Stimulated activated CD8-positive, alpha-beta memory T cell treated with anti-CD3 and anti-CD28 coated beads, Interleukin-15, amount 100 ng/mL, for 24 hours (primary cell): ENCODE measurements at places on chromosomes 12 and 14.

DNA sequence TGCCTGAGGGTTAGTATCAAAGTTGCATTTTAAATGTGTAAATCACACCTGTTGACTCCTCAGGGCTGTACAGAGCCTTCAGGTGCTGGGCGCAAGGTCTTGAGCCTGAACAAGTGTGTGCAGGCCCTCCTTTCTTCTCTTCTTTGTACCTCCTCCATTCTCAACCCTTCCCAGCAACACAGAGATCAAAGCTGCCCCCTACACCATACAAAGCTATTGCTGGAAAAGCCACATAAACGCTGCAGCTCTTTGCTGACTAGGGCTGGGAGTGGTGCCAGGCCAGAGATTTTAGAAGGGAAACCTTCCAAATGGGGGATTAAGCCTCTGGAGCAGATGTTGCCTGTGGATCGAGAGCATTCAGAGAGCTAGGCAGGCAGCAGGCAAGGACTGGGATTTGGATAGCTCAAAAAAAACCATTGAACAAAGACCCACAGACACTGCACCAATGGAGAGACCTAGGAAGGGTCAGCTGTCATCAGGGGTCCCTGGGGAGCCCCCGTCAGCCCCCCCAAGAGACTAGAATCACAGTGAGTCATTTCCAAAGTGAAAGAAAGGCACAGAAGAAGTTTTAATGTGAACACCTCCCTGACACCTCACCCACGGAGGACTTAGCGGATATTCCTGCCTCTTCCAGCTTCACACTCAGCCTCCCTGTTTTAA is 18.2 kb upstream of the SUSD6 start:
- no peak for DNase-seq

GRCh38 chr14:63535918-63536317 is 7.3 kb downstream of the PPP2R5E start:
- no peak for DNase-seq

DNA sequence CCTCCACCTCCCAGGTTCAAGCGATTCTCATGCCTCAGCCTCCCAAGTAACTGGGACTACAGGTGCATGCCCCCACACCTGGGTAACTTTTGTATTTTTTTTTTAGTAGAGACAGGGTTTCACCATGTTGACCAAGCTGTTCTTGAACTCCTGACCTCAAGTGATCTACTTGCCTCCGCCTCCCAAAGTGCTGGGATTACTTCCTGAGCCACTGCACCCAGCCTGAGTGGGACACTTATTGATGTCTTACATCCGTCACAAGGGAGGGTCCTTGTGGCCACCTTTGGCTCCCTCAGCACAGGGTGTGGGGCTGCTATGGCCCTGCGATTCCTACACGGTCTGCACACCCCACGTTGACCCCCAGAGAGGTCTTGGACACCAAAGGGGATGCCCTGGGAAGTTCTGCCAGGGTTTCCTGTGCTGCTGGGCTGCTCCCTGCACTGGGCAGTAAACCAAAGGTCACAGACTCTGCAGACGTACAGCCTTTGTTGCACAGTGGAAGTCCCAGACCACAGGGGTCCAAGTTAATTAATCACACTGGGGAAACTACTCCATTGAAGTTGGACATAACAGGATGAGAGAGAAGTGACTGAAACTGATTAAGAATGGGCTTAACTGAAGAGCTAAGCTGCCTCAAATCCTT is 95.7 kb downstream of the SAMD4A start:
- DNase-seq, result no peak

- no peak for DNase-seq
Measured at GRCh38 chr14:102318781-102319276, 717 bp upstream of the ZNF839 start.

GRCh38 chr12:52805000-52805399 is 8.9 kb downstream of the KRT4 start:
- no peak for DNase-seq

DNA sequence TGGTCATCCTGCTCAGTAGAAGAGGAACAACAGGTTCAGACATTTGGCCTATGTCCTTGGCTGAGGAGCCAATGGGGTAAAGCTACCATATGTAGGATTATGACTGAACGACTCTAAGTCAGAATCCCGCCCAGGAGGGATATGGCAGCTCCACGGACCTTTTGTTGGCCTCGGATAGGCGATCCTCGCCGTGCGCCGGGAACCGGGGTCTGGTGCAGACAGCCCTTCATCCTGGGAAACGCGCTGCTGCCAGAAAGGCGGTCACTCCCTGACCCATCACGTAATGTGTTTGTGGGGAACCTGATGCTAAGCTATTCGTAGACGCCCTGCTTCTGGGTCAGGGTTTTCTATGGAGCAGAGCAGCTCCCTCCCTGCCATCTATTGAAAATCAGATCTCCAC is 178.9 kb upstream of the ALG10B start:
- no peak for DNase-seq

- DNase-seq, result no peak
Measured at GRCh38 chr12:21521541-21521940, 4.6 kb upstream of the SPX start.
